ENCODE measurements at places on chromosomes 1 and 21.

GRCh38 chr1:18532390-18533170 lies 51.9 kb downstream of the KLHDC7A start:
- DNase-seq: no peak

DNA sequence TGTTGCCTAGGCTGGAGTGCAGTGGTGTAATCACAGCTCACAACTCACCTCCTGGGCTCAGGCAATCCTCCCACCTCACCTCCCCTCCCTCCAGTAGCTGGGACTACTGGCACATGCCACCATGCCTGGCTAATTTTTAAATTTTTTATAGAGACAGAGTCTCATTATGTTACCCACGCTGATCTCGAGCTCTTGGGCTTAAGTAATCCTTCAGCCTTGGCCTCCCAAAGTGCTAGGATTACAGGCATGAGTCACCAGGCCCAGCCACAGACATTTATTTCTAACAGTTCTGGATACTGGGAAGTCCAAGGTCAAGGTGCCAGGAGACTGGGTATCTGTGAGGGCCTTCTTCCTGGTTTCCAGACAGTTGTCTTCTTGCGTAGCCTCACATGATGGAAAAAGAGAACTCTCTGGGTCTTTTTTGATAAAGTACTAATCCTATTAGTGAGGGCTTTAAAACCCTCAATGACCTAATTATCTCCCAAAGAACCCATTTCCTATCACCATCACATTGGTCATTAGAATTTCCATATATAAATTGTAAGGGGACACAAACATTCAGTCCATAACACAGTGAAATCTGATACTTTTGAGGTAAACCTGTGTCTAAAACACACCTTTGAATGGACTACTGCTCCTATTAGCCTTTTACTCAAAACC lies 67.9 kb downstream of the PHACTR4 start:
- no peak for DNase-seq

GRCh38 chr21:18646116-18646515 lies 242.5 kb upstream of the TMPRSS15 start:
- DNase-seq: no peak

GRCh38 chr1:5430911-5431697 lies 561.1 kb downstream of the NPHP4 start:
- DNase-seq: no peak

- no peak for DNase-seq
Measured at GRCh38 chr1:155975375-155976061, 2.8 kb downstream of the ARHGEF2 start.

DNA sequence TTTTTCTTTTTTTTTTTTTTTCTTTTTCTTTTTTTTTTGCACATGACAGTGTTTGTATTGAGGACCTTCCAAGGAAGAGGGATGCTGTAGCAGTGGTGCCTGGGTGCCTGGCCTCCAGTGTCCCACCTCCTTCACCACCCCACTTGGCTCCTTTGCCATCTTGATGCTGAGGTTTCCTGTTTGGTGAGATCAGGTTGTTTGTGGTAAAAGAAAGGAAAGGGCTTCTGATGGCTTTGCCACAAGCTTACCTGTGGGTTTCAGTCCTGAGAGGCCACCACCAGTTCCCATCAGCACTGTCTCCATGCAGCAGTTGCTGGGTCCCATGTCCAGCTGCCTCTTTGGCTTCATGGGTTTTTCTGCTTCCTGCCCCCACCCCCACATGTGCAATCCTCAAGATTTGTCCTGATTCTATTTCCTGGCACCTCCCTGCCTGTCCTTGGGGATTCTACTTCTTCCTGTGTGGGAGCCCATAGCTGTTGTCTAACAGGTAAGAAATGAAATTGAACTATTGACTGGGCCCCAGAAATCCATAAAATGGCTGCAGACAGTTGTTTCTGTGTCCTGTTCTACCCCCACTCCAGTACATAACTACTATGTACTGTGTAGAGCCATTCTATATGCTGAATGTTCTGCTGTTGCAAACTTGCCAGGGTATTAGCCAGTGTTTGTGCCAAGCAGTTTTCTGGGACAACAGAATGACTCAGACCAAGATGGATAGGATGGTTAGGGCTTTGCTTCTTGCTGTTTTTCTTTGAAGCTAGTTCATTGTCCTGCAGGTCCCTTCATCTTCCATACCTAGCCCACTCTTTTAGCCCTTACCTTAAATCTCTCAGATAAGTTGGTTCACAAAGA lies 4.2 kb upstream of the CCDC28B start:
- no peak for DNase-seq

- no peak for DNase-seq
Measured at GRCh38 chr1:241074507-241074906, 282.5 kb downstream of the RGS7 start.

DNA sequence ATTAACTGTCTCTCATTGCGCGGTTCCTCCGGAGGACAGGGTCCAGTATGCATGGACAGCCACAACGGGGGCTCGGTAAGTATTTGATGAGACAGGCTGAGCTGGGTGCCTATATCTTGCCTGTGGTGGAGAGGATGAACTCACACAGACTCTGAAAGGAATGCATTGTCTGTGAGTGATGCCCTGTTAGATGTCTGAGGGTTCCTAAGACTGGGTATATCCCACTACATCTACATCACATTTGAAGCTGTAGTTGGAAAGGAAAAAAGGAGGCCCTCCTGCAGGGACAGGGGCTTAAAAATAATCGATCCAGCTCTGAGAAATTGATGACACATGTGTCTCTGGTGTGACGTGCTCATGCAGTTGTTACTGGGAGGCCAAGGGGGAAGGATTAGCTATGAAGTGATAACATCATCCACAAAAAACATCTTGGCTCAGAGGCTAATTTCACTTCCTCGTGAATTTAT lies 1.9 kb downstream of the ADARB1 start:
- DNase-seq: no peak

- no peak for DNase-seq
Measured at GRCh38 chr21:46003575-46004007, 22.0 kb downstream of the COL6A1 start.

GRCh38 chr1:54379555-54380289 lies 26.5 kb downstream of the SSBP3 start:
- DNase-seq: no peak

GRCh38 chr1:180612632-180613031 lies 19.2 kb upstream of the XPR1 start:
- DNase-seq: no peak

GRCh38 chr1:65009176-65009575 lies 42.8 kb upstream of the JAK1 start:
- no peak for DNase-seq

- DNase-seq: no peak
Measured at GRCh38 chr1:7253988-7254587, 468.8 kb downstream of the CAMTA1 start.

DNA sequence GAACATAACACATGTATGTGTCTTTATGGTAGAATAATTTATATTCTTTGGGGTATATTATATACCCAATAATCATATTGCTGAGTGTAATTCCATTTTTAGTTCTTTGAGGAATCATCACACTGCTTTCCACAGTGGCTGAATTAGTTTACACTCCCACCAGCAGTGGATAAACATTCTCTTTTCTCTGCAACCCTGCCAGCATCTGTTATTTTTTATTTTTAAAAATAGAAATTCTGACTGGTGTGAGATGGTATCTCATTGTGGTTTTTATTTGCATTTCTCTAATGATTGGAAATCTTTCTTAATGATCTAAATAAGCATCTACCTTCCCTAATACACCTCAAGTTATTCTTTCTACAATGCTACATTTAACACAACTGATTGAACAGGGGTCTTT lies 346.2 kb upstream of the LYPLAL1 start:
- DNase-seq: no peak

DNA sequence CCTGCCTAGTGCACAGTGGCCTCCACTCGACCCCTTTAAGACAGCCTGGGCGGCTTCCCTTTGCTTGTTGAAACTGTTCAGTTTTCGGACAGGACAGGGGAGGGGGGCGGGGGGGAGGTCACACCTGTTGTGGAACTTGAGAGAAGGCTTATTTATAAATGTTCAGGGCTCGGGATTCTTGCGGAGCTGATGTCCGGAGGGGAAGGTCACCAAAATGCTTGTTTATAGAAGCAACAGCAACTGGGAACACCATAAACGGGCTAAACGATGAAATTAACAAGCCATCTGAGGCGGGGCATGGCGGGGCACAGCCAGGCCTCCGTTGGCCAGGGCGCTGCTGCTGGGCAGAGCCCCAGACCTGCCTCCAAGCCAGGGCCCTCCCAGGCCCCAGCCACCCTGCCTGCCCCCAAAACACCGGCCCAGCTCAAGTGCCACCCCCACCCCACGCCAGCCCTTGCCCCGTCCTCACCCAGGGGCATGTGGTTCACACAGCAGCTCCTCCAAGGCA lies 59.8 kb upstream of the CASZ1 start:
- no peak for DNase-seq

DNA sequence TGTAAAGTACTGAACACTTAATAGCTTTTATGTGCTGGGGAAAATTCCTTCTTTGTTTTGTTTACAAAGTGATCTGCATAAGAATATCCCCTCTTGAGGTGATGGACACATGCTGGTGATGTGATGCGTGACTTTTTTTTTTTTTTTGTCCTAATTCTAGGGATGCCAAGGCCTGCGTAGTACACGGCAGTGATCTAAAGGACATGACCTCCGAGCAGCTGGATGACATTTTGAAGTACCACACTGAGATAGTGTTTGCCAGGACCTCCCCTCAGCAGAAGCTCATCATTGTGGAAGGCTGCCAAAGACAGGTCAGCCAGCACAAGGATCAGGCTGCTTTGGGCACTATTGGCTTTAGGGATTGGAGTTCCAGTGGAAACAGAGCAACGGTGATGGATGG lies 24.7 kb downstream of the ATP1A1 start:
- DNase-seq: no peak

DNA sequence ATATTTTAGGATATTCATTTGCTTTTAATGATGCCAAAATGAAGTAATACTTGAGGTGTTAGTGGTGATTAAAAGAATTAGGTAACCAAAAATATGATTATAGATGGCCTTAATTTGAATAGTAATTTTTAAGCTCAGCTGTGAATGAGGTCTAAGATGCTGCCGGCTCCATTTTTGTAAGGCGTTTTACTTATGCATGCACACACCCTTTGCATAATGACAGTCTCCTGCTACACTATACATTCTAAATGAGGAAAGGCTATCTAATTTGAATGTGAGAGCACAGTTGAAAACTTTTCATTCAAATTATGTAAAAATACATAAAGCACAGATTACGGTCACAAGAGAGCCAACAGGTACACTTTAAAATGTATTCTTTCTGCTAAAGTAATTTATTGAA lies 41.6 kb downstream of the RGS21 start:
- DNase-seq: no peak

DNA sequence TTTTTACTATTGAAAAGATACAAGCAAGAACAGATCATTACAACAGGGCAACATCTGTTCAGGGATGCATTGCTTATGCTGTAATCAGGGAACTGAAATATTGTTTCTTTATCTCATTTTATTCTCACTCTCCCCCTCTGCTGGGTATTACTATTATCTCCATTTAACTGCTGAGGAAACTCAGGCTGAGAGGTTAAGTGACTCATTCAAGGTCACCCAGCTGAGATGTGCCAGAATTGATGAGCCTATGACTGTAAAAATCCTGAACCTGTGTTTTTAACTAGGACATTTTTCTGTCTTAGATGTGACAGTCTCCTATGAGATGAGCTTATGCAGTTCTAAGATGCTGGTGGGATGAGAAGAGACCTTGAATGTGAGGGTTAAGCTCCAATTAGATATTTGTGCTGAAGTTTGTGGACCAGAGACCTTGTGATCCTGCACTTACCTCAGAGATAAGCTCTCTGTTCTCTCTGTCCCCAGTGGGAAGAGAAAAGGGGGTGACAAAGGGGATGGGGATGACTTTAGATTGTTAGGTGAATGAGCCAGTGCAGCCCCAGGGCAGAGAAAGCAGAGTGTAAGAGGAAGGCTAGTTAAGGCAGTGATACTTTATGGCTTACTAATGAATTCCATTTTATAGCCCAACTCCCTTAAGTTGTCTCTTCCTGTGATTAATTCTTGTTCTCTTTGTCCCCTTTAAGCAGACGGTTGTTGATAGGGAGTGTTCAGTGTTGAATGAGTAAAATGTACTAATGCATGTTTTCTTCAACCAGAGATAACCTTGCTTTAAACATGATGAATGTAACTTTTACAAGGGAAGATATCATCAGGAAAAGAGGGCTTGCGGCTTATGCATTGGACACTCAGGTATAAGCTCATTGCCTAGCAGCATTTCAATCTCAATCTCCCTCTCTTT lies 111.4 kb downstream of the HLX start:
- DNase-seq: no peak

DNA sequence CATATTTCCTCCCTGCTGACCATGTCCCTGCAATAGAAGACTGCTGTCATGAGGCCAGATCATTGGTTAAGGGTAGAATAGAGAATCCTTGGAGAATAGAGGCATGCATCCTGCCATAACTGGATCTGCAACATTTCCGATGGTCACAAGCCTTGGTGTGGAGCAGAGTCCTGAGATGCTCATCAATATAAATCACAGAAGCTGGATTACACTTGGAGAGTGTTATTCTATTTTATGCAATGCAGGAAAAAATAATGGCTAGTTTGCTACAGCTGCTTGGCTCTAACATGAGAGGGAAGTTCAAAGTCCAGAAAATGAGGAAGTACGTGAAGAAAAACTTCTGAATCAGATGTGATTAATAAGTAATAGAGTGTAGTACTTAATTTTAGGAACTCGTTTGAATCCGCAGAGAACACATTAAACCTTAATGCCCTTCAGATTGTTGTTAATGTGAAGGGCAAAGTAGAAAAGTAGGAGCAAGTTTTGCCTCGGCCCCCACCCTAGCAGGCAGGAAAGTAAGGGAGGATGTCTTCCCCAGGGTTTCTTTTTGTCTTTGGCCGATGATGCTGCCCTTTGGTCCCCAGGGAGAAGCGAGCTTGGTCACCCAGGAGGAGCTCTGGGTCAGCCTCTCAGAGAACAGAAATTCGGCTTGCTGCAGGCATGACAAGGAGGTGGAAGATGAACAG lies 59.5 kb downstream of the KCNK1 start:
- DNase-seq: no peak

- no peak for DNase-seq
Measured at GRCh38 chr1:199135901-199136300, 497.1 kb downstream of the PTPRC start.

DNA sequence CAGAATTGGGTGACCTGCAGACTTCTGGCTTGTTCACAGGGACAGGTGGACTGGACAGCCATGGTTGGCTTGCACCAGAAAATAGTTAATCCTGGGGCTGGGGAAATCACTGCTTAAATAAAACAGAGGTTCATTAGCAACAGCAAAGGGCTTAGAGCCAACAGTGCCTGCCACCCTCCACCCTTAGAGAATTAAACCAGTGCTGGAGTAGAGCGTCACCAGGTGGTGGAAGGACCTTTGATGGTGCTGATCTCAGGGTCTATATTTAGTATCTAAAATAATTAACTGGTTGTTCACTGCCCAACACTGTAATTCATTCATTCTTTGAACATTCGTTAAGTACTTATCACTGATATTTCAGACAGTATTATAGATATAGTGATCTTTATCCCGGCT lies 34.7 kb upstream of the PDE9A start:
- no peak for DNase-seq

- DNase-seq: no peak
Measured at GRCh38 chr1:17245816-17246325, 3.0 kb upstream of the PADI3 start.

GRCh38 chr1:228149406-228150119 lies at the start of gene GJC2:
GJC2 (plus strand) TSS chr1:228149930; CDS start chr1:228157759, 7,829 bp downstream.
- DNase-seq: no peak
